ENCODE measurements at places on chromosomes 5 and 9. TPM values are rescaled to one million over a fixed set of nuclear protein-coding genes. Genes with fewer than 3 reads are reported as not detected.

Gene SLC23A1
- not detected for total RNA-seq

Gene ARID3C
- not detected for total RNA-seq

- no peak for DNase-seq
- peaks cover 62% of the 10 kb centered on the region for H3K27me3 ChIP-seq
- no peak overlapping the region for H3K4me3 ChIP-seq
- H3K36me3 ChIP-seq, result no peaks in the 10 kb centered on the region
- peaks cover 54% of the 10 kb centered on the region for H3K4me1 ChIP-seq
- H3K27ac ChIP-seq, result peak overlapping the region; percentile 94
These were observed 8.0 kb downstream of the PITX1 start for GRCh38 chr5:135025730-135026644.

GRCh38 chr9:98707166-98708102 lies 1.3 kb downstream of the GABBR2 start:
- peak overlapping the region; percentile 9 for H3K4me3 ChIP-seq
- H3K4me1 ChIP-seq, result peaks cover 20% of the 10 kb centered on the region
- no peak overlapping the region for H3K27ac ChIP-seq
- H3K27me3 ChIP-seq, result peaks cover 64% of the 10 kb centered on the region

GRCh38 chr5:141694479-141694878 lies 12.4 kb upstream of the ARAP3 start:
- no peaks in the 10 kb centered on the region for H3K36me3 ChIP-seq
- no peak overlapping the region for H3K4me3 ChIP-seq
- H3K4me1 ChIP-seq, result peaks cover 9% of the 10 kb centered on the region
- H3K27me3 ChIP-seq, result peaks cover 59% of the 10 kb centered on the region
- DNase-seq, result no peak

DNA sequence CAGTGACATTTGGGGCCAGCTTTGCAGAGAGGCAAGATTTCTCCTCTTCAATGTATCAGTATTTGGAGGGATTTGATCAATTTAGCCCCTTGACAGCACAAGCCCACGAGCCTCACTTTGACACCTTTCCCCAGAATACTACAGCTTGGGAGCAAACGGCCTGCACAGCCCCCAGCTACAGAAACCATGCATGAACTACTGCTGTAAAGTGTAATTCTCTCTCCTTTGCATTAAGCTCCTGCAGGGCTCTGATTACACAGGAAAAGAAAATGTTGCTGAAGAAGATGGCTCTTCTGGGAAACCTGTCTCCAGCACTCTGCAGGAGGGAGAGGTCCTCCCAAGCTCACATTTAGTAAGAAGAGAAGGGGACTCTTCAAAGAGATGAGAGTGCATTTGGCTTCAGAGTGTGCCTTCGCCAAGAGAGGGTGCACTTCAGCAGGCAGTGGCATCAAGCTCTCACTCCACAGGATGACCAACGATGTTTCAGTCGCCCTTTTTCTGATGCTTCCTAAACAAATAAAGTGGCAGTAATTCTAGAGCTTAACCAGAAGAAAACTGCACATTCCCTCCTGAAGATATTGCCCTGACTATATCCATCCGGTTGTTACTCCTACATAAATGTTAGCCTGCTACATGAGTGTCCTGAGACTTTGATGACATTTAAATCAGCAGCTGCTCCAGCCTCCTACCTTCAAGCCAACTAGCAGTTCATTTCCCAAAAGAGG lies 272.2 kb downstream of the AUH start:
- no peaks in the 10 kb centered on the region for H3K4me1 ChIP-seq
- no peak overlapping the region for H3K4me3 ChIP-seq
- H3K27me3 ChIP-seq, result no peaks in the 10 kb centered on the region
- H3K36me3 ChIP-seq, result no peaks in the 10 kb centered on the region

GRCh38 chr5:172420235-172420939 lies 33.9 kb downstream of the SH3PXD2B start:
- H3K36me3 ChIP-seq, result peaks cover 8% of the 10 kb centered on the region
- H3K27ac ChIP-seq, result peak overlapping the region; percentile 84
- no peak overlapping the region for H3K4me3 ChIP-seq
- H3K4me1 ChIP-seq, result peaks cover 89% of the 10 kb centered on the region
- DNase-seq, result peak; percentile 87

GRCh38 chr9:93010704-93011103 lies 47.8 kb upstream of the SUSD3 start:
- no peaks in the 10 kb centered on the region for H3K4me1 ChIP-seq
- no peaks in the 10 kb centered on the region for H3K27me3 ChIP-seq
- no peak overlapping the region for H3K27ac ChIP-seq
- H3K36me3 ChIP-seq, result peaks cover 18% of the 10 kb centered on the region

- peak; percentile 83 for DNase-seq
- H3K36me3 ChIP-seq, result no peaks in the 10 kb centered on the region
- H3K4me1 ChIP-seq, result peaks cover 17% of the 10 kb centered on the region
- H3K27ac ChIP-seq, result no peak overlapping the region
- H3K4me3 ChIP-seq, result no peak overlapping the region
These were observed 106.2 kb downstream of the KLHL3 start for GRCh38 chr5:137629646-137630045.

- no peak overlapping the region for H3K4me3 ChIP-seq
- DNase-seq, result no peak
- H3K27me3 ChIP-seq, result no peaks in the 10 kb centered on the region
- no peaks in the 10 kb centered on the region for H3K36me3 ChIP-seq
- H3K4me1 ChIP-seq, result no peaks in the 10 kb centered on the region
- H3K27ac ChIP-seq, result no peak overlapping the region
These were observed 28.8 kb downstream of the PDE4D start for GRCh38 chr5:59864718-59865117.

Gene F2RL2
- total RNA-seq, result 4.4 TPM

GRCh38 chr5:179243333-179243732 lies 101.9 kb downstream of the ADAMTS2 start:
- no peak overlapping the region for H3K27ac ChIP-seq
- H3K4me1 ChIP-seq, result peaks cover 5% of the 10 kb centered on the region
- no peaks in the 10 kb centered on the region for H3K36me3 ChIP-seq
- no peaks in the 10 kb centered on the region for H3K27me3 ChIP-seq
- H3K4me3 ChIP-seq, result no peak overlapping the region

- H3K27ac ChIP-seq, result no peak overlapping the region
- DNase-seq, result no peak
- H3K4me3 ChIP-seq, result no peak overlapping the region
- no peaks in the 10 kb centered on the region for H3K36me3 ChIP-seq
These were observed 2.8 kb upstream of the SMARCA2 start for GRCh38 chr9:2012347-2012746.

DNA sequence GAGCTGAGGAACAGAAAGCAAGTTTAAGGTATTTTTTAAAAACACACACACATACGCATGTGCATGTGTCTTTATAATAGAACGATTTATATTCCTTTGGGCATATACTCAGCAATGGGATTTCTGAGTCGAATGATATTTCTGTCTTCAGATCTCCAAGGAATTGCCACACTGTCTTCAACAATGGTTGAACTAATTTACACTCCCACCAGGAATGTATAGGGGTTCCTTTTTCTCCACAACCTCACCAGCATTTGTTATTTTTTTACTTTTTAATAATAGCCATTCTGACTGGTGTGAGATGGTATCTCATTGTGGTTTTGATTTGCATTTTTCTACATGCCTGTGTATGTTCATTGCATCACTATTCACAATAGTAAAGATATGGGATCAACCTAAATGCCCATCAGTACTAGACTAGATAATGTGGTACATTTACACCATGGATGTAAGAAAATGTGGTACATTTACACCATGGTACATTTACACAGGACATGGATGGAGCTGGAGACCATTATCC lies 60.3 kb upstream of the MAP3K1 start:
- H3K36me3 ChIP-seq, result no peaks in the 10 kb centered on the region
- no peaks in the 10 kb centered on the region for H3K27me3 ChIP-seq
- H3K4me3 ChIP-seq, result no peak overlapping the region
- no peak overlapping the region for H3K27ac ChIP-seq
- no peak for DNase-seq

Gene HMHB1
- not detected for total RNA-seq

DNA sequence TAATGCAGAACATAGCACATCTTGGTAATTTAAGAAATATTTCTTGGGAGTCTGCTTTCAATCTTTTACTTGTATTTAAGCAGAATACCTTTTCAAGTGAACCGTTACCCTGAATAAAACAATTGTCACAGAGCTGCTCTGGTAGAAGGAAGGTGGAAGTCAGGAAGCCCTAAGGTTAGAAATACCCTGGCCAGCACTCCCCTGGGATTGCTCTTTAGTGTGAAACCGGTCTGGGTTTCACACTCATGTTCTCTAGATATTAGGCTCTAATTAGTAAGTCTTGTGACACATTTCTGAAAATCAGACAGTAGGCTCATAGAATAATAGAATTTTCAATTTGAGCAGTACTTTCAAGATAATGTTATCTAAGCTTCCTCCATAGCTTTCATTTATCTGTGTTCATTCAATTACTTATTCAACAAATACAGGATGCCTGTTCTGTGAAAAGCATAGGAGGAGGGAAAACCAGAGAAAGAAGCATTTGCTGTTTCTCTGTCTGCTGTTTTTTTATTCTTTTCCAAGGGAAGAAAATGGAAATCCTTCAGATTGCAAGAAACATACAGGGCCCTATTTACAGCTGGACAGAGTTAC lies 825.5 kb downstream of the TLR4 start:
- no peaks in the 10 kb centered on the region for H3K27me3 ChIP-seq
- no peaks in the 10 kb centered on the region for H3K36me3 ChIP-seq
- H3K27ac ChIP-seq, result no peak overlapping the region
- no peaks in the 10 kb centered on the region for H3K4me1 ChIP-seq
- H3K4me3 ChIP-seq, result no peak overlapping the region
- DNase-seq, result no peak

Gene CENPK
- total RNA-seq, result 0.58 TPM

DNA sequence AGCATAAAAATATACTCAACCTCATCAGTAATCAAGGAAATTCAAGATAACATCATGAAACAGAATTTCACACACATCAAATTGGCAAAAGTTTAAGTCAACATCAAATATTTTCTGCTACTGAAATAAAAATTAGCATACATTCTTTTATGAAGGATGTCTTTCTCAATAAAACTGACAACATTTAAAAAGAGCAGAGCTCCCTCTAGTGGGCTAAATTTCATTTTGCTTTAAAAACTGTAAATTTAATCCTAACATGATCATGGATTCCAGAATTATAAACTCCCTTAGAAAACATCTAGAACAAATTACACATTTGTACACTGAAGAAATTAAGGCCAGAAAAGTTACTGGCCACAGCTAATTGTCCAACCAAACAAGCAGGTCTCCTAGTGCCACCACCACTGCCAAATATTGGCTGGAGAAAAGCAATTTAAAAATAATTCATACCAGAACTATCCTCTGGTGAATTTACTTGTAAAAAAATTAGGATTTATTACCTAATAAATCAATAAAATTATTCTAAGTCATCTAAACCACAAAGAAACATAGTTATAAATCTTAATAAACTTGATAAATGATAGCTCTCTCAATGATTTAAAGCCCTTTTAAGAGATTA lies 31.2 kb downstream of the DEPDC1B start:
- H3K27me3 ChIP-seq, result no peaks in the 10 kb centered on the region
- no peaks in the 10 kb centered on the region for H3K36me3 ChIP-seq
- H3K4me1 ChIP-seq, result no peaks in the 10 kb centered on the region
- no peak overlapping the region for H3K27ac ChIP-seq
- no peak for DNase-seq
- no peak overlapping the region for H3K4me3 ChIP-seq

Gene STK32A
- 1.2 TPM for total RNA-seq

Gene CCDC171
- total RNA-seq, result 1.2 TPM

DNA sequence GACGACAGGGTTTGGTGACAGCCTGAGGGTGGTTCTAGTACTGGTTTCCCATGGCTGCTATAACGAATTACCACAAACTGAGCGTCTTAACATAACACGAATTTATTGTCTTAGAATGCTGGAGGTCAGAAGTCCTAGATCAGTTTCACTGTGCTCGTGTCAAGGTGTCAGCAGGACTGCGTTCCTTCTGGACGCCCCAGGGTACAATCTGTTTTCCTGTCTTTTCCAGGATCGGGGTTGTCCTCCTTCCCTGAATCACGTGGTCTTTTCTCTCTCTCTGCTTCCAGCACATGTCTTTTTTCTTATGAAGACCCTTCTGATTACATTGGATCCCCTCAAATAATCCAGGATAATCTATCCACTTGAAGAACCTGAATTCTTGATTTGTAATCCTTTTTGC lies 291.7 kb upstream of the PANK3 start:
- no peaks in the 10 kb centered on the region for H3K4me1 ChIP-seq
- H3K36me3 ChIP-seq, result no peaks in the 10 kb centered on the region
- no peak overlapping the region for H3K4me3 ChIP-seq
- H3K27ac ChIP-seq, result no peak overlapping the region
- H3K27me3 ChIP-seq, result no peaks in the 10 kb centered on the region
- DNase-seq, result no peak

Gene PCDHGC5
- not detected for total RNA-seq

GRCh38 chr5:6495433-6496206 lies 47.0 kb downstream of the UBE2QL1 start:
- H3K27me3 ChIP-seq, result peaks cover 4% of the 10 kb centered on the region
- peak overlapping the region; percentile 36 for H3K27ac ChIP-seq
- H3K4me3 ChIP-seq, result no peak overlapping the region
- H3K4me1 ChIP-seq, result peaks cover 26% of the 10 kb centered on the region
- peak; percentile 44 for DNase-seq
- no peaks in the 10 kb centered on the region for H3K36me3 ChIP-seq

DNA sequence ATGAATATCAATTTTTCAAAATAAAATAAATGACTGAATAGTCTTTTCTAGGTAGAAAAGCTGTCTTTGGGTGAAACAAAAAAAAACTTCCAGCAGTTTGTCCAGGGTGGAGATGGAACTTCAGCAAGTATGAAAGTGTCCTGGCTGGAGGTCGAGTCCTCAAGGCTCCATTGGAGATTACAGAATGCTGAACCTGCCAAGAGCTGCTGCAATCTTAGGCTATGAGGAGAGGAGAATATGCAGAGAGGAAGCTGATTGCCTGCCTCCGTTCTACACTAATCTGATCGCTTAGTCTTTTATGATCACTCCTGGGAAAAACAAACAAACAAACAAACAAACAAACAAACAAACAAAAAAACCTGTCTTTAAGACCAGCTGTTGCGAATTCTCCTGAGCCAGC lies 50.6 kb downstream of the NREP start:
- H3K36me3 ChIP-seq, result no peaks in the 10 kb centered on the region
- no peak for DNase-seq
- H3K27ac ChIP-seq, result no peak overlapping the region
- no peaks in the 10 kb centered on the region for H3K4me1 ChIP-seq
- no peaks in the 10 kb centered on the region for H3K27me3 ChIP-seq
- H3K4me3 ChIP-seq, result no peak overlapping the region

Data from stomach (tissue), 19 donors.